Activated T-helper 1 cell treated with anti-CD3 and anti-CD28 coated beads, Interleukin-12 subunit alpha, Interleukin-12 subunit beta, Interleukin-2, Interleukin-4 antibody, amounts not matched to agents 30 ng/mL and 10 ng/mL and 1 ng/mL, durations not matched to agents 14 hours and 24 hours and 36 hours (primary cell): ENCODE measurements at places on chromosomes 12 and 14. TPM values are rescaled to one million over a fixed set of nuclear protein-coding genes. Genes with fewer than 3 reads are reported as not detected.
A peak's percentile ranks its signal among the peaks of the same experiment; 100 is the strongest.

DNA sequence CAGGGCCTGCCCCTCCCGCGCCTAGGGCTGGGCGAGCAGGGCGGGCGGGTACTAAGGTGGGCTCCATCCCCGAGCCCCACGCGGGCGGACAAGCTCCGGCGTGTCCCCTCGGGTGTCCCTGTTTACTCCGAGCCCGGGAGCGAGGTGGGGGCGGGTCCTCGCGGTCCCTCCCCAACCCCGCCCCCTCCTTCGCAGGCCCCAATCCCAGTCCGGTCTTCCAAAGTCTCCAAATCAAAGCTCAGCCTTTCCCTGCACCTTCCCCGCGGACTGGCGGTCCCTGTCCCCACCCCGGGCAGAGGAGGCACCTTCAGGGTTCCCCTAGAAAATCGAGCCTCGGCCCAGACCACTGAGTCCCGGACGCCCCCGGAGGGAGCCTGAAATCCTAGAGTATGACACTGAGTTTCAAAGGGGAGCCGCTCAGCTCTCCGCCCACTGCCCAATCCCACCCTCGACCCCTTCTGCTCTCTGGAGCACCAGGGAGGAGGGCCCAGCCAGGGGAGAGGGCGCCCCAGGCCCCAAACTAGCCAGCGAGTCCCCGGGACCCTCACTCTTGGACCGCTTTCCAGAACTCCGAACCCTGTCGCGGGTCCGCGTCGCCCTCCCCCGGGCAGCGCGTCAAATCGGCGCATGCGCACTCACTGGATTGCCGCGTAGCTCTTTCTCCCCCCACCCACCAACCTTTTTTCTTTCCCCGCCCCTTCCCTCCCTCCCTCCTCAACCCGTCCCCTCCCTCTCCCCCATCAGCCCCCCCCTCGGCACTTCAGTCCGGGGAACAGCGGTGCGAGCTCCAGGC is at the start of gene LRP1:
Gene LRP1, plus strand, starts transcription at position 758 of the 793 bp plus-strand sequence. CDS start 482 bp downstream, outside the sequence.
- H3K27me3 ChIP-seq, result peaks cover 53% of the 10 kb centered on the region
- H3K36me3 ChIP-seq, result peaks cover 6% of the 10 kb centered on the region
- H3K4me3 ChIP-seq, result peak within 1 kb of the TSS; percentile 85

Gene KRT73
- not detected in 2 replicates for total RNA-seq

DNA sequence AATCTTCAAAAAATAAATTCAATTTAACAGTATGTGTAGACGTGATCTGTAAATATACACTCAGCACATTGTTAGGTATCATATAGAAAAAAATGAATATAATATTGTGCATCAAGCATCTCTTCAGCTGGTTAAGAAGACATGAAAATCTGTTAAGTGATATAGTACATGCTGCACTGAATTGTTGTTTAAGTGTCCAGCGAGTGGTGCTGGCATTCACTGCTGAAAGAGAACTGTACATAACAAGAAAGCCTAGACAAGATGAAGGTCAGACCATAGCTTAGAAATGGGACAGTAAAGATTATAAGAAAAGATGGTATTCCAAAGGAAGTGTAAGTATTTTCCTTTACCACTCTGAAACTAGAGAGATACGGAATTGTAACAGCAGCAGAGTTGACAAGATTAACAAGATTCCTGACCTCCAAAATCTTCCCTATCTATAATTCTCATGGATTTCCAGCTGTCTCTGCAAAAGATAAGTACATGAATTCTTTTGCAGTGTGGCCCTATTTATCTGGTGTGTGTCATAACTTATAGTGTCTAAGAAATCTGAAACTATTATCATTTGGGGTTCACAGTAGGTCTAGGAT is 198.6 kb downstream of the FLRT2 start:
- no peak overlapping the region for H3K4me3 ChIP-seq
- no peaks in the 10 kb centered on the region for H3K27me3 ChIP-seq
- no peak for DNase-seq

- H3K4me1 ChIP-seq, result no peaks in the 10 kb centered on the region
- H3K27me3 ChIP-seq, result peaks cover 14% of the 10 kb centered on the region
- H3K36me3 ChIP-seq, result no peaks in the 10 kb centered on the region
- no peak overlapping the region for H3K4me3 ChIP-seq
- no peak overlapping the region for H3K27ac ChIP-seq
- no peak for DNase-seq
Observed at GRCh38 chr14:21669284-21669683, 4.3 kb downstream of the OR4E1 start.

DNA sequence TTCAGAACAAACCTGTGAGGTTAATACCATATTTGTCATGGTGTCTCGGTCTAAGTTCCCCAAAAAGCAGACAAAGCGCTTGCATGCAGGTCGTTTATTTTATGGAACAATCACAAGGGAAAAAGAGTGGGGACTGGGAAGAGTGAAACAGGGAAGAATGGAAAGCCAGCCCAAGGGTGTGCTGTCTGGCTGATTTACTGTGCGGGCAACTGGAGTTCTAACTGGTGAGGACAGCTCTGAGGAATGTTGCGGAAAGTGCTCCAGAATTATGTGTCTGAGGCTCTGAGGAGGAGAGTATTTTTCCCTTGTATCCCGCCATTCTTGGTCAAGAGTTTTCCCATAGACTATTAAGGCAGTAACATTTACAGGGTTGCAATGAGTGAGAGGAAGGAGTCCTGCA is 465.4 kb downstream of the RMST start:
- no peaks in the 10 kb centered on the region for H3K36me3 ChIP-seq
- no peaks in the 10 kb centered on the region for H3K4me1 ChIP-seq
- no peak overlapping the region for H3K27ac ChIP-seq
- no peak for DNase-seq
- no peaks in the 10 kb centered on the region for H3K27me3 ChIP-seq

Gene CCDC175
- not detected in 2 replicates for total RNA-seq

GRCh38 chr14:87883750-87884149 is 109.2 kb downstream of the GALC start:
- H3K36me3 ChIP-seq, result no peaks in the 10 kb centered on the region
- no peak for DNase-seq
- no peak overlapping the region for H3K4me3 ChIP-seq
- no peaks in the 10 kb centered on the region for H3K4me1 ChIP-seq
- peaks cover 3% of the 10 kb centered on the region for H3K27me3 ChIP-seq

Gene ACOT2
- 5.5 and 5.9 TPM in 2 replicates for total RNA-seq

DNA sequence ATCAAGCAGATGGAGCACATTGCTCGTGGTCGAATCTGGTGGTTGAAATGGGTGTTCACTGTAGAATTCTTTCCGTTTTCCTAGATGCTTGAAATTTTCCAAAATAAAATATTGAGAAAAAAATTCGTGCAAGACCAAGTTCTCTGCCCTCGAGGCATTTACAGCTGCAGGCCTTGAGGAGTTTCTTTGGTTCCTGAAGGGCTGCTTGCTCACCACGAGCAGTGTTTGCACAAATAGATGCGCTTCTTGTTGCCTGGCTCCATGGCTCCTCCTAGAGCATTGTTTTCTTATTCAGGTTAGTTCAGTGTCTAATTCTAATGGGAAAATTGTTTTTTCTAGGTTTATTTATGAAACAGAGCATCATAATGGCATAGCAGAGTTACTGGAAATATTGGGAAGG is 74.5 kb upstream of the DYNC1H1 start:
- no peaks in the 10 kb centered on the region for H3K27me3 ChIP-seq
- H3K4me3 ChIP-seq, result no peak overlapping the region
- no peak for DNase-seq
- H3K4me1 ChIP-seq, result no peaks in the 10 kb centered on the region

- H3K36me3 ChIP-seq, result no peaks in the 10 kb centered on the region
- no peaks in the 10 kb centered on the region for H3K27me3 ChIP-seq
- H3K4me1 ChIP-seq, result no peaks in the 10 kb centered on the region
- H3K4me3 ChIP-seq, result no peak overlapping the region
Observed at GRCh38 chr12:19752712-19753111, 313.4 kb downstream of the AEBP2 start.

DNA sequence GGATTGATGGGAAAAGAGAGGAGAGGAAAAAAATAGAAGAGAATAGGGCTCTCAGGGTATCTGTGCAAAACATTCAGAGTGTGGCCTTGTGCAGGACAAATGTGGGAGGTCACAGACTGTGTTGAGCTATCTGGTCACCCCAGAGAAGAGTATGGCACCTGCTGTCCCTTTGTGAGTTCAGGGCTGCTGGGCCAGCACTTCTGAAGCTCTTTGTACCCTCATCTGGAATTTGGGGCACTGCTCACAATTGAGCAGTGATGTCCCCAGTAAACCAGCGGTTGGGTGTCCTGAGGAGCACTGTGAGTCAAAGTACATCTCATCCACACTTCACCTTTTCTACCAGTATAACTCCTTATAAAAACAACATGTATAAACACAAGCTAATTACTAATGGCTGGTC is 2.6 kb upstream of the KRT81 start:
- H3K27me3 ChIP-seq, result peaks cover 39% of the 10 kb centered on the region
- H3K27ac ChIP-seq, result no peak overlapping the region
- no peaks in the 10 kb centered on the region for H3K36me3 ChIP-seq
- no peaks in the 10 kb centered on the region for H3K4me1 ChIP-seq

DNA sequence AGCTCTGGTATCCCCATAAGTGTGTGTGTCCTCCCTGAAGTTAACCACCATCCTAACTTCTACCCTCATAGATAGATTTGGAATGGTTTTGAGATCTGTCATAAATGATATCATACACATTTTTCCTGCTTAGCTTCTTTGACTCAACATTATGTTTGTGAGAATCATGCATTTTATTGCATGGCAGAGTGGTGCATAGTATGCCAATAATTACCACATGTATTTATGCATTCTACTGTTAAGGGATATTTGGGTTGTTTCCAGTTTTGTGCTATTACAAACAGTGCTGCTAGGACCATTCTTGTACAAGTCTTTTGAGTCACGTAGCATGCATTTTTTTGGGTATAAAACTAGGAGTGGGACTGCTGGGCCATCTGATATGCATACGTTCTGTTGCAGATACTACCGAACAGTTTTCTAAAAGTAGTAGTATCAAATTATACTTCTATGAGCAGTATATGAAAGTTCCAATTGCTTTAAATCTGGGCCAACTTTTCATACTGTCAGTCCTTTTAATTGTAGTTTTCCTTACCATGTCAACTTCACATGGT is 13.4 kb downstream of the GRIP1 start:
- no peaks in the 10 kb centered on the region for H3K4me1 ChIP-seq
- H3K36me3 ChIP-seq, result no peaks in the 10 kb centered on the region
- no peak for DNase-seq
- no peak overlapping the region for H3K27ac ChIP-seq
- H3K27me3 ChIP-seq, result peaks cover 9% of the 10 kb centered on the region

DNA sequence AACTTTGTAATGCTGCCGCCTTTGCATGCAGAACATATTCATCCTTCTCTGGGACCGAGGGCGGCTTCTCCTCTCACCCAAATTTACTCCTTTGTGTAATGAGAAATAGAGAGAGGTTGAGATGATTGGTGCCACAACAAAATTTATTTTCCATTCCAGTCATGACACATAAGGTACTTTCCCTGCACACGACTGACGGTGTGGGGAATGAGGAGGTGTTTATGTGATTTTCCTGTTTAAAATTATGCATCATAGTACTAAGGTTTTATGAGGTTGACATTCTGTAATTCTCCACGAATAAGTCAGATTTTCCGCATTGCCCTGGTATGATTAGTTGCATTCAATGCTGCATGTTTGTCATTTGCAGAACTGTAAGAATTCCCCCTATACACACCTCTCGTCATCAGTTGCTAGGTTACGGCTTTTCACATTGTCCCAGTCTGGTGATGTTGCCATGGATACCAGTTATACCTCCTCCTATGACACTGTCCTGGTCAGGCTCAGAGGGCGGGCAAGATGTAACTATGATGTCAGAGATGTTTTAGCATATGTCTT is 23.1 kb downstream of the BICDL1 start:
- DNase-seq, result peak; percentile 84
- H3K27me3 ChIP-seq, result no peaks in the 10 kb centered on the region
- peaks cover 38% of the 10 kb centered on the region for H3K36me3 ChIP-seq

Gene OLR1
- not detected in 2 replicates for total RNA-seq

Gene NFE2
- not detected in 2 replicates for total RNA-seq

DNA sequence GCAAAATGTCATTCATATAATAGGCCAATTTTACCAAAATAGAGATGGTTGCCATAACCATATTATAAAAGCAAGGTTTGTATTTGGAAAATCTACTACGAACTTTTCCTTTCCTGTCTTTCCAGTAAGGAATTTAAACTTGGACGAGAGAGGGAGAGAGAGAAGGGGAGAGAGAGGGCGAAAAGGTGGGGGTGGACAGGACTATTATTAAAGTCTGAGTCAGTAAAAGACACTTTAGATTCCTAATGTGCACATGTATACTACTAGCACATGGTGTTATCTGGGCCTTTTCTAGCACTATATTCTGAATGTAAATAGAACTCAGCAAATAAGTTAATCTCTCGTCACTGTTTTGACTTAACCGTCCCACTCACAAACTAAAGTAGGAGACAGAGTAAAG is 30.4 kb upstream of the FBLN5 start:
- H3K4me3 ChIP-seq, result no peak overlapping the region
- no peak for DNase-seq
- no peaks in the 10 kb centered on the region for H3K27me3 ChIP-seq
- H3K27ac ChIP-seq, result no peak overlapping the region

GRCh38 chr14:38197001-38197783 is 10.5 kb upstream of the SSTR1 start:
- no peaks in the 10 kb centered on the region for H3K4me1 ChIP-seq
- no peak overlapping the region for H3K4me3 ChIP-seq
- H3K27me3 ChIP-seq, result peaks cover 2% of the 10 kb centered on the region
- DNase-seq, result no peak

DNA sequence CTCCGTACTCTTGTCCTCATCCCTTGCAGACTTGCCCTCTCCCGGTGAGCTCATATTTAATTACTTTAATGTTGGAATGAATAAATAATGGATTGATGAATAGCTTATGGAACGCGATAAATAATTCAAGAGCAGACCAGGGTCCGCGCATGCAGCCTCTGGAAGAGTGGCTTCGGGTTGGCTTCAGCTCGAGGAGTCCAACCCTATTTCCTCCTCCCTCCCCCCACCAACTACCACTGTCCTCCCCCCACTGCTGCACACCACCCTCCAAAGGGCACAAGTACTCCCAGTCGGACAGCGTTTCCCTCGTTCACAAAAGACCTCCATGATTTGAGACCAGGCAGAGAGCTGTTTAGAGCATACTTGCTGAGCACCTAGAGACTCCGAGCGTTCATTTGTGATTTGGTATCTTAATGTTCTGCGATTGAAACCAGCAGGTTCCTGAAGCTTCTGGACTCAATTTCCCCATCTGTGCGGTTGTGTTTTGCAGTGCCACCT is 647 bp upstream of the SIX1 start:
- H3K4me3 ChIP-seq, result peak overlapping the region; percentile 68
- H3K36me3 ChIP-seq, result peaks cover 9% of the 10 kb centered on the region
- DNase-seq, result no peak
- peaks cover 84% of the 10 kb centered on the region for H3K27me3 ChIP-seq
- peak overlapping the region; percentile 76 for H3K27ac ChIP-seq
- peaks cover 61% of the 10 kb centered on the region for H3K4me1 ChIP-seq

Gene BCAT1
- total RNA-seq, result 37.3 and 42.0 TPM in 2 replicates

DNA sequence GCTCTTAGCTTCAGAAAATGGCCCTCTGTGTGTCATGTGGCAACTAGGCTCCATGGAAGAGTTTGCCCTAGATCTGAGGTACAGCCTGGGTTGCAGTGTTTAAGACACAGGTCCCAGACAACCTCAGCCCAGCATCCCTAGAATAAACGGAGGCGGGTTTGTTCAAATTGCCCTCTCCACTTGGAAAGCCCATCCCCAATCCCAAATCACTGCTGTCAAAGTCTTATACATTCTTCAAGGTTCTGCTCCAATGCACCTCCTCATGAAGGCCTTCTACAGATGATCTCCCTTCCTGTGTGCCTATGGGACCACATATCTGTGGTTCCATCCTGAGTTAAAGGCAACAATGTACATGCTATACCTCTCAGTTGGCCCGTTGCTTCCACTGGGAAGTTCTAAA is 289.8 kb downstream of the DPF3 start:
- H3K36me3 ChIP-seq, result no peaks in the 10 kb centered on the region
- H3K4me3 ChIP-seq, result no peak overlapping the region
- peaks cover 11% of the 10 kb centered on the region for H3K4me1 ChIP-seq
- peaks cover 32% of the 10 kb centered on the region for H3K27me3 ChIP-seq
- no peak for DNase-seq

GRCh38 chr14:71206123-71206522 is 298.9 kb downstream of the PCNX1 start:
- H3K36me3 ChIP-seq, result no peaks in the 10 kb centered on the region
- H3K4me1 ChIP-seq, result no peaks in the 10 kb centered on the region
- DNase-seq, result no peak
- H3K27ac ChIP-seq, result no peak overlapping the region

Gene COCH
- total RNA-seq, result 1.2 and 1.3 TPM in 2 replicates
